ENCODE measurements at places on chromosomes 3 and 15.
A peak's percentile ranks its signal among the peaks of the same experiment; 100 is the strongest.

- no peak for DNase-seq
These were observed 51.6 kb upstream of the LCTL start for GRCh38 chr15:66617137-66618090.

DNA sequence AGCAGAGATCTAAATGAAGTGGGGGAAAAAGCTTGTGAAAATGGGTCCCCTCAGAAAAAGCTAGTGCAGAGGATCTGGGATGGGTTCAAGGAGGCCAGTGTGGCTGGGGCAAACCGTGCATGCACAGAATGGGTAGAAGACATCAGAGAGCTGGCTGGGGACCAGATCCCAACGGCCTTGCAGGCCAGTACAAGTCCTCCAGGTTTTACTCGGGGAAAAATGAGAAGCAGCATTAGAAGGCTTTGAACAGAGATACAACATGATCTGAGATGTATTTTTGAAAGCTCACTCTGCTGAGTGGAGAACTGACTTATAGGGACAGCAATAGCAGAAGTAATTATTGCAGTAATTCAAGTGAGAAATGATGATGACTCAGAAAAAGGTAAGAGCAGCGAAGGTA, 114.5 kb downstream of the HERC1 start:
- DNase-seq, result no peak

GRCh38 chr15:95812491-95812890, 518.0 kb upstream of the NR2F2 start:
- DNase-seq, result no peak

- DNase-seq, result no peak
These were observed 140.2 kb downstream of the ITPR1 start for GRCh38 chr3:4633078-4634004.

- DNase-seq, result no peak
These were observed 567.9 kb upstream of the GBE1 start for GRCh38 chr3:82329300-82329699.

- peak; percentile 54 for DNase-seq
These were observed 518.4 kb downstream of the FOXP1 start for GRCh38 chr3:71064956-71065763.

DNA sequence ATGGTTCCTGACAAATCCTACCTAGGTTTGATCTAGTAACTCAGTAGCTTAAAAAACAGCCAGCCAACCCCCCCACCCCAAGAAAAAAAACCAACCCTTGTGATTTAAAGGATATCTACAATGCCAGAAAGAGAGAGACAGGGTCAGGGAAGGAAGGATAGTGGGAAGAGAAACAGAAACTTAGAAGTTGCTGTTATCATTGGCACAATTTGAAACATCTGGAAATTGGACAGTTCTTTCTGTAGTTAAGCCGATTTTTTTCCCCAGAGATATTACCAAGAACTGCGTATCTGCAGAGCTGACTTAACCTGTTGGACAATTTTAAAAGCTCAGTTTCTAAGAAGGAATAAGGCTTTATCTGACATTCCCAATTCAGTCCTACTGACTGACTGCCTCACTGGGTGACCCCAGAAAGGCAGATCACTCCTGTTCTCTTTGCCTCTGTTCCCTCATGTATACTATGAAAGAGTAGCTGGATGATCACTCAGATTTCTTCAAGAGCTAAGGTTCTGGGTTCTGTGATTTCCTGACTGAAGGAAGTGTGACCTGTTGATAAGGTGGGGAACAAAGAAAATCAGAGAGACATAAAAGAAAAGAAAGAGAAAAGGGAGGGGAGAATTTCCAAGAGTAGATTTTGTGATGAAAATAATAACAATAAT, 128.3 kb downstream of the MAP2K5 start:
- no peak for DNase-seq

DNA sequence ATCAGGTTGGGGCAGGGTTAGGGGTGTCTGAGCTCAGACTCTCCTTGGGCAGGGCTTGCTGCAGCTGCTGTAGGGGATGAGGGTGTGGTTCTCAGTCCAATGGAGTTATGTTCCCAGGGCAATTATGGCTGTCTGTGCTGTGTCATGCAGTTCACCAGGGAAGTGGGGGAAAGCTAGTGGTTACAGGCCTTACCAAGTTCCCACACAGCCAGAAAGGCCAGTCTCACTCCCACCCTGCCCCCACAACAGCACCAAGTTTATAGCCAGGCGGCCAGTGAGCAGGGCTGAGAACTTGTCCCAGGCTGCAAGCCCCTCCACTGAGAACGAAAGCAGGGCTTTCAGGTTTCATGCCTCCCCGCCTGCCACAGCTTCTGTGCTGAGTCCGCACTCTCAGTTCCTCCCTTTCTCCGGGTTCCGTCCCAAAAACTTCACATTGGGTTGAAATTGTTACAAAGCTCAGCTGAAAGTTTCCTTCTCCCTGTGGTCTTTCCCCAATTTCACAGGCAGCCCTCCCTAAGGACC, 19.6 kb upstream of the CPOX start:
- no peak for DNase-seq

- no peak for DNase-seq
These were observed 165.2 kb upstream of the LMCD1 start for GRCh38 chr3:8336456-8336855.

GRCh38 chr3:101279162-101279561, 41.2 kb downstream of the IMPG2 start:
- no peak for DNase-seq

DNA sequence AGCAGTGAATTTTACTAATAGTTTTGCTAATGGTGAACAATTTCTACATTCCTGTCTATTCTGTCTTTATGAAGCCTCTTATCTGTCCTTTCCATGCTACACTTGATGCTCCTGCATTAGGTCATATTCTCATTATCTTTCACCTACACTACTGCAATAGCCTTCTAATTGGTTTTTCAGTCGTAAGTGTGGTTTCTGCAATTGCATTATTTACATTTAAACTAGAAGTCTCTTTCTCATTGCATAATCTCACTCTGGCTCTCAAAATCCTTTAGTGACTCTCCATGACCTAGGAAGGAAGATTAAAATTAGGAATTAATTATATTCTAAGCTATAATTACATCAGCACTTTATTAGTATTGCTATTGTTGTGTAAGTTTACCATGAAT, 686.5 kb downstream of the IGSF11 start:
- no peak for DNase-seq

- no peak for DNase-seq
These were observed 91.5 kb downstream of the MYLK start for GRCh38 chr3:123792473-123793201.

GRCh38 chr3:48090166-48090939, 74.1 kb upstream of the MAP4 start:
- DNase-seq, result no peak

DNA sequence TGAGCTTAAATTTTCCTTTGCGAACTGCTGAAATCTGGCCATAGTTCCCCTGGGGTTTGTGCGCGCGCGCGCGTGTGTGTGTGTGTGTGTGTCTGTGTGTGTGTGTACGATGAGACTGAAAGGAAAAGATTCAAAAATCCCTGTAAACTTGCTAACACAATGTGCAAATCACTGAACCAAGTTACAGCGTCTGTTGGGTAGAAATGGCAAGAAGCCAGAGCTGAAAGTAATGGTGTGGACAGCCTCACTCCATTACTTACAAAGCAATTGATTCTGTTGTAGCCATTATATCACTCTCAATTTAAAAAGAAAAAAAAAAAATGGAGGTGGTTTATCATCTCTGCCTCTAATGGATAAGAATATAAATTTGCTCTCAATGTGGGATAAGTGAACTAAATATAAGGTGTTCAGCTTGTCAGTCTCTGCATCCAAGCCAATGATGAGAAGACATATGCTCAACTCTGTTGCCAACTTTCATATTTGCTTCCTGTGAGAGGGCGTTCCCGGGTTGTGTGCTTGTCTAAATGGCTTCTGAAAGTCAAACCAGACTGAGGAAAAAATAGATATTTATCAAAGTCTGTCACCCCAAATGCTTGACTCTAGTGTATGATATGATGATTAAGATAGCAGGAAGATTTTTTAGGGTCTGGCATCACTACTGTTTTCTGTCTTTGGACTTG, 422.2 kb downstream of the ZNF385D start:
- no peak for DNase-seq

DNA sequence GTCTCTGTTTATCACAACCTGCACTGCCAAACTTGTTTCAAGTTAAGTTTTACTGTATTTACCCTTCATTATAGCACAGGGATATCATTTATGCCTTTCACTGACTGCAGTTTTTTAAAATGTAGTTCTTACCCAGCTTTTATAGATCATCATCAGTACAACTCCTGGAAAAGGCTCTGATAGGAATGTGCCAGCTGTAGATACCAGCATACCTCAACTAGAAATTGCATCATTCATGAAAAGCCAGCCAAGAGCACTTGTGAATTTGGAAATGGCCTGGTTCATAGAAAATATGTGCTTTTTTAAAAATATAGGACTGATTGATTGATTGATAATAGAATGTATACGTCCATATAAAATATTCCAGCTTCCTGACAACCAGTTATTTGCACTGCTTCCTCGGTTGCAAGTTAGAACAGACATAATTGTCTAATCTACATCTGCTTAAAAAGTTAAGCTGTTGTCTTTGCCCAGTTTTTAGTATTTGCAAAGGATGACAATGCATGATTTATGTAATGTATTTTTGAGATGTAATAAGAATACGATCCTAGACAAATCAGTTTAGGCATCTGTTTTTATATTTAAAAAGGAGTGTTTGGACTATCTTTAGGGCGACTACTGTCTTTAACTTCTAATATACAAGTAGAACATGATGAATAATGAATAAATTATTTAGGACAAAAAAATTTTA, 58.5 kb downstream of the DCUN1D1 start:
- DNase-seq, result no peak

DNA sequence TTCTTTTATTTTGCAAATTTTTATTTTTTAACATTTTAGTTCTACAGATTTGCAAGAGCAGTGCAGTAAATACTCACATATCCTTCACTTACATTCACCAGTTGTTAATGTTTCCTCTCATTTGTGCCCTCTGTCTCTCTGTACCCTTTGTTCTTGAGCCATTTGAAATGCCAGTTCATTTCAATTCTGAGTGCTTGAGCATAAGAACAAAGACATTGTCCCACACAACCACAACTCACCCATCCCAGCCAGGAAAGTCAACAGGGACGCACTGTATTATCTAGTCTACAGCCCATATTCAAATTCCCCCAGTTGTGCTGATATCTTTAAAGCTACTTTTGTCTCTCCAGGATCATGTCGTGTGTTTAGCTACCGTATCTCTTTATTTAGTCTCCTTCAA, 141.4 kb upstream of the SLC6A11 start:
- no peak for DNase-seq

DNA sequence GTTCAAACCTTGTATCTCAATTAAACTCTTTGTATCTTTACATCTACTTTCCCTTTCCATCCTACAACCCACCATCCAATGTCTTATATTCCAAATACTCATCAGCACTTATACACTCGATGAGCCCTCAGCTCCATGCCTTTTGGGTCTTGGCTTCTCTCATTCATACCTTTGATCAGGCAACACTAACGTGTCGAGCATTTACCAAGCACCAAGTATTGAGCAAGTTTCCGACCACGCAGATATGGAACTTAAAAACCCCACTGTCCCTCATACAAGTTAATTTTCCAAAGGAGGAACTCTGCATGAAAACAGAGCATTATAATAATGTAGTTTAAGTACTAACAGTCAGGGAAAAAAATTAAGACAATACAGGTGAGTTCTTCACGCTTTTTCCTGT, 102.8 kb downstream of the IL1RAP start:
- DNase-seq, result no peak

DNA sequence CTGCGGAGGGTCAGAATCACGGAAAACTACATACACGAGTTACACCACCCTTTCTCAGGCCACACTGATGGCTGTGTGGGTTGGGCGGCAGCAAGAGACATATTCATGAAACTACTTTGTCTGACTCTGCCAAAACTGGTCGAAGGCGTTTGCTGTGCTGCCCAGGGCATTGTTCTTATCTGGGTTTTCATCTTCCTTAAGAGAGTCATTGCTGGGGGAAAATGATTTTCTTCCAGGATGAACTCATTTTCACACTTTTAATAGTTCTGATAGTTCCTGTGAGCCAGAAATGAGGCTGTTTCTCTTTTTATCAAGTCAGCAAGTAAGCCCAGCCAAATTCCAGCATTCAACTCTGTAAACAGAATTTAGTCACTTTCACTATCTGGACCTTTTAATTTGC, 47.6 kb downstream of the TRIM71 start:
- no peak for DNase-seq
